ENCODE measurements at places on chromosomes 1 and 21.

DNA sequence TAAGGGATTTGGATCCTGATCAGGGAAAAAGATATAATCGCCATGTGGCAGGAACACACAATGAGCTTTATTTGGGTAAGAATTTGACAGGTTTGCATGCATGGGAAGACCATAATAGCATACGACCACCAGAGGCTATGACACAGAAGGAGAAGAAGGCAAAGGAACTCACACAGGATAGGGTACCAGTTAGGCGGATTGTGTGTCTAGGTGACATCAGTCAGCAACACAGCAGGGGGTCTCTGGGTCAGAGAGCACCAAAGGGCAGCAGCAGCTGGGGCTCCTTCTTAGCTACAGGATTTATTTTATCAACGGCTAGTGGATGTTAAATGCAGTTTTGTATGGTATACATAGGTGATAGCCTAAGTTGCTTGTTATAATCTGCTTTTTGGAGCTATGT, 551.3 kb downstream of the KCNT2 start:
- DNase-seq = no peak

- no peak for DNase-seq
Observed at GRCh38 chr1:104593413-104594187, 843.9 kb downstream of the AMY1C start.

GRCh38 chr1:38003261-38004250, 1.8 kb downstream of the FHL3 start:
- no peak for DNase-seq

- DNase-seq = no peak
Observed at GRCh38 chr1:119682141-119682540, 29.6 kb upstream of the PHGDH start.

GRCh38 chr21:29647353-29647781, 292.4 kb downstream of the GRIK1 start:
- no peak for DNase-seq

- no peak for DNase-seq
Observed at GRCh38 chr21:15928196-15928595, 198.4 kb downstream of the USP25 start.

- peak; percentile 21 for DNase-seq
Observed at GRCh38 chr1:148264374-148265276, 112.5 kb upstream of the NBPF11 start.

DNA sequence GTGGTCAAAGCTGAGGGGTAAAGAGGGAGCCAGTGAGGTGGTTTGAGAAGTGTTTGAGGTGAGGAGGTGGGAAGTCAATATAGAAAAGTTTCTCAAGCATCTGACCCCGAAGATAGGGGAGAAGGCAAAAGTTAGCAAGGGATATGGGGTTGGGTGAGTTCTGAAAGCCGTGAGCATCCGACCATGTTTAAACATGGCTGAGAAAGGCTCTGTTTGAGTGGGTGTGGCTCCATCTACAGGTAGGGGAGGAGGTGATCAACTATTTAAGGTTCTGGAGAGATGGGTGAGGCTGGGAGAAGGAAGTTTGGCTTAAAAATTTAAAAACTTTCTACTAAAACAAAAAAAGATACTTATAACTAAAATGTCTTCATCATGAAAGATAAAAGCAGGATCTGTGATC, 273.8 kb downstream of the KCNJ6 start:
- no peak for DNase-seq

DNA sequence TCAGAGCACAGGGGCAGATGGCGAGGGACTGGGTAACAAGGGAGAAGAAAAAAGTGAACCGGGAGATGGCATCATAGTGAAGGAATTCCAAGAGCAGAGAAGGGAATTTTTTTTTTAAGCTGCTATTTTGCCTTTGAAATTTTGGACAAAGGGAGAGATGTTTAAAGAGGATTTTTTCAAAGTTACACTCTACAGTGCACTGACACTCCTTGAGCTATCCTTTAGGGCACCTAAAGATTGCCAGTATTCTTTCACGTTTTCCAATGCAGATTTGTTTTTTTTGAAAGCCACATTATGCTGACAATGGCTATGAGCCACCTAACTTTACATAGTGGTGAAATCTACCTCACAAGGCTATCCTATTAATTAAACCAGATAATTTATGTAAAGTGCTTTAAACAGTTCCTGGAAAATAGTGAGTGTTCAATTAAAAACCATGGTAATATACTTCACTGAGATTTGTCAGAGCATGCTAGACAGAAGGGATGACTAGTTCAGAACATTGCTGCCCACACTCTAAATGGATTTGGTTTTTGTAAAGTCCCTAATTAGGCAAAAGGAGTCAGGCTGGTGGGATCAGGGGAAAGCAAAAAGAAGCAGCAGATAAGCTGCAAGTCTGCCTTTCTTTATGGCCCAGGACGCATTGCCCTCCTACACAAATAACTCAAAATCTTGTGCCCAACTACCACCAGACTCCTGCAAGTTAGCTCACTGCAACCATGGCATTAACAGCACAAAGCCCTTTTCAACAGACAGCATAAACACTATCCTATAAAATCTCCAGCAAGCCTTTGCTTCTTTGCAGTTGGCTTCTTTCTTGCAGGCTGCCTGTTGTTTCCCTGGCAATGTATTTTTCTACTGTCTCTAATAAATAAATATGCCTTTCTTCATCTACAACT, 53.9 kb downstream of the PRDX6 start:
- no peak for DNase-seq

DNA sequence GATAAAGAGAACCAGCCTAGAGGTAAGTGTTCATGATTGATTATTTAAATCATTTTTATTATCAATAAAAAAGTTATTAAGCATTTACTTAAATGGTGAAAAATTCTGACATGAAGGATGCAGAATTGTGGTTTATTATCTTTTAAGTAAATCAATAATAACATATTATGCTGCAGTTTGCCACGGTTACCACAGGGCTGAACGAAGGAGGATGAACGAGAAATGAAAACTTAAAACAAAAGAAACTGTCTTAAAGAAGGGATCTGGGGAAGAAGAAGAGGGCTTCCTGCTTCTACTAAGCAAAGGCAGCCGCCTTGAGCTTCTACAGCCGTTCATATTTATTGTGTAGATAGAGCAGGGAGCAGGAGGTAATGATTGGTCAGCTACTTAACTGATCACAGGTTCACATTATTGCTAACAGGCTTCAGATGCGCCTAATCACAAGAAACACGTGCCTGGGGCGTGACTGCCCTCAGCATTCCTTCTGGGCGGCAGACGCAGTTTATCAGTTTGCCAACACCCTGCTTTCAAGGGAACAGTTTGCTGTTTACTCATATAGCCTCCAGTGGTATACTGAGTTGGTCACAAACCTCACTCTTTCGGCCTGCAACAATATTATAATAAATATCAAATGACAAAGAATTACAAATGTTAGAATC, 5.8 kb upstream of the FNBP1L start:
- DNase-seq = no peak

- peak; percentile 13 for DNase-seq
Observed at GRCh38 chr1:118563981-118564951, 379.2 kb upstream of the SPAG17 start.

DNA sequence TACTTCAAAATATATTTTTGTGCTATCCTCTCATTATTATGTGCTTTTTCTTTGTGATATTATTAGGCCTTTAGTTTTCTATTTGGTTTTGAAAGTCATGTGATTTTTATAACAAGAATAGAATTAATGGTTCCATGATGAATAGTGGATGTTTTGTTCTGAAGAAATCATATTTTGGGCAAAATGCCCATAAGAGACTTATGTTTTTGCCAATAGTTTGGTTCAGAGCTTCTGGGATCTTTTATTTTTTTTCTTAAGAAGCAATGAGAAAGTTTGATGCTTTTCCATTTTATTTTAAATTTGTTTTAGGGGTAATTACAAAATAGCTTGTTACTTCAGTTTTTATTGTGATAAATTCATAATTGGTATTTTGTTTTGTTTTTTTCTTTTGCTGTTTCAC, 49.8 kb downstream of the LYPLAL1 start:
- no peak for DNase-seq

DNA sequence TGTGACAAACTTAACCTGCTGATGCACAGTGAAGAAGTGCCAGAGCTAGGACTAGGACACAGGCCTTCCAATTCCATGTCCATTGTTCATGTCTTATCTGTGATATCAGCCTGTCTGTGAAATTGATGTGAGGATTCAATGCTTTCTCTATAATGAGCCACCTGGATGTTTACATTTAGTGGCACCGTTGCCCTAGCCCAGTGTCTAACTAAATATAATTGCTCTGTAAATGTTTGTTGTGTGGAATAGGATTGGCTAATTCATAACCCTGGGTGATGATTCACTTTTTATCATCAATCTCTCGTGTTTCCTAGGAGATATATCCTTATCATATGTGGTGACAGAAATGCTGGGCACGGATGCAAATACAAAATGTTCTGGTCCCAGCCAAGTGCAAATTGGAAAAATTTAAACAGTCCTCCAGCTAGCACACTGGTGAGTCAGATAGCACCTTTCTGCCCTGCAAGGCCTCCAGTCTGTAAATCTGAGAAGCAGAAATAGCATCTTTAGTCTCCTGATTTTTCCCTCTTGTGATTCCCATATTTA, 46.9 kb upstream of the GNG12 start:
- no peak for DNase-seq

GRCh38 chr1:6131561-6131960, 48.6 kb downstream of the CHD5 start:
- no peak for DNase-seq

DNA sequence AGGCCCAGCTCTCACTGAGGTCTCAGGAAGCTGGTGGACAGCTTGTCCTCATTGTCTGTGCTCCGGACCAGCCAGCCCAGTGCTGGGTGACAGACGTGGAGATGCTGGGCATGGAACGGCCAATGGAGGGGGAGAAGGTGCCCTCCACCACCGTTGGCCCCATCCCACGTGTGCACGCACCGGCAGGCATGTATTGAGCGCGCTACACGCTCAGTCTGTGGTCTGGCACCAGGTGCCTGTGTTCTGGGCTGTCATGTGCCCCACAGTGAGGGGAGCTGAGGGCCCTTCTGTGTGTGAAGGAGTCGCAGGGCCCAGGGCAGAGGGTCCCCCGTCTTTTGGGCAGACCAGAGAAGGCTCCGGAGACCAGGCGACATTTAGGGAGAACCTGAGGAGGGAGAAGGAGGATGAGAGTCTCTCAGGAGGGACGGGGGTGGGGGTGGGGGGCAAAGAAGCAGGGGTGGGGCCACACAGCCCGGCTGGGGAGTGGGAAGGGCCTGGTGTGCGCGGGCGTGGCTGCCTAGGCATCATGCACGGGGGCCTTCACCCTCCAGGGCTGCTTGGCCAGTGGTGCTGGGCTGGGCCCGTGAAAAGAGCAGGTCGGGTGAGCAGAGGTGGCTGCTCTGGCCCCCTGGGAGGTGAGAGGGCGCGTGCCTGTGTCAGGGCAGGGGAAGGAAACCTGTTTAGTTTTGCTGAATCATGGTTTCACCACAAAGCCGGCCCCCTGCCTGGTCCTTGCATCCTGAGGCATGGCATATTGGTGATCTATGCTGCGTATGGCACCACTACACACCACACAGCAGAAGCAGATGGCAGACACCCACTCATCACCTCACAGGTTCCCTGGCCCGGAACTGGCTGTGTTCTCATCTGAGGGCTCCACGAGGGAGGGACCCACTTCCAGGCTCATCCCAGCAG, 86.7 kb upstream of the TTC34 start:
- no peak for DNase-seq

DNA sequence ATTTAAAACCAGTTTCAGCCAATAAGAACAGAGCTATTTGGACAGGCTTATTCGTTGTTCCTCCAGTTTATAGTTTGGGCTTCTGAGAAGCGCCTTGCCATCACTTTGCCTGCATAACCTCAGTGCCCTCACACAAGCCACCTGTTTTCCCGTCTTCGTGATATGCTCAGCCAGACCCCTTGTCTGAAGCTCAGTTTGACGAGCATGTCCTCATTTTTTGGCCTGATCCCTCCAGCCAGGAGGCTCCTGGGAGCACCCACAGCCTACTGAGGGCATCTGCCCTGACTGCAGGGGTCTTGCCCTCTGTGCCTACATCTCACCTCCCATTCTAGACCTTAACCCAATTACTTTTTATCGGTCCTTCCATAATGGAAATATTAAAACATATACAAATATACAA, 95.3 kb downstream of the ADARB1 start:
- DNase-seq = no peak

DNA sequence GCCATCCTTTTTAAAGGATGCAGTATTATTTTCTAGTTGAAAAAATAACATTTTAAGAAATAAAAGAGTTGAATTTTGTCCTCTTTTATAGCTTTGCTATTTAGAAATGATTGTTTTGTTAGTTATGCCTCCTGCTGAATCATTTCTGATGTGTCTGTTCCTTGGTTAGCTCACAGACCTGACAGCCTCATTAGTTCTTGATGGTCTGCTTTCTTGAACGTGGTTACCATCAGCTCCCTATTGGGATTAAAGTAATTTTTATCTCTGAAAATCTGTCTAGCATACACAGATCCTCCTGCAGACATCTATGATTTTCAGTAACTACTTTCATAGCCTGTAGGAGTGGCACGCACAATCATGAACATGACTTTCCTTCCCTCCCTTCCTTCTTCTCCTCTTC, 447.6 kb upstream of the B3GALT2 start:
- no peak for DNase-seq

GRCh38 chr1:244099258-244099930, 48.3 kb downstream of the ZBTB18 start:
- DNase-seq = no peak

DNA sequence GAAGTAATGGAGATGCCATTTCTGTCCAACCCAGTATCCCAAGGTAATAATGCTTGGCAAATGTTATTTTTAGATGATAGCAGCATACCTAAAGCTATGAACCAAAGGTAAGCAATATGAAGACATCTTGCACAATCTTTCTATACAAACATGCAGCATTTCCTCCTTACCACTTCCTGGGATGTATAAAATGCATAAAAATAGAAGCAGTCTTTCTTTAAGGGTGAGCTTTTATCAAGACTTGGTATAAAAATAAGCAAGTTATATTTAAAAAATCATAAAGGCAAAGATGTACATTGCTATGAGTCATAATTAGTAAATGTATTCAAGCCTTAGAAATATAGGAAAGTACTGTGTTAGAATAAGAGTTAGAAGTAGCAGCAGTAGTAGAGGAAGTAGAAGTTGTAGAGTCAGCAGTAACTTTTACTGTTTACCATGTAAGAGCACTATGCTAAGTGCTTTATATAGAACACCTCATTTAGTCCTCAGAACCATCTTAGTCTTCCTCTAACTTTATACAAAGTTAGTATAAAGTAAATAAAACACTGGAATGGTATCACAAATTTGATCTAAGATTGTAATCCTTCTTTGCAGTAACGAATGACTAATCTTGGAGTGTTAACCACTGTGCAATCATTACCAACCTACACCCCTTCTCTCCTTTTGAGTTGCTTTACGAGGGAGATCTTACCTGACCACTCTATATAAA, 371.3 kb downstream of the VAV3 start:
- no peak for DNase-seq
